ENCODE measurements at places on chromosomes 7 and 10.
A peak's percentile ranks its signal among the peaks of the same experiment; 100 is the strongest.

- DNase-seq, result no peak
Measured at GRCh38 chr10:106296750-106297392, 867.6 kb downstream of the SORCS1 start.

- DNase-seq, result no peak
Measured at GRCh38 chr7:1693991-1694524, 24.0 kb downstream of the ELFN1 start.

GRCh38 chr7:51009716-51010496 is 227.2 kb upstream of the GRB10 start:
- no peak for DNase-seq

GRCh38 chr7:29518616-29519015 is 45.0 kb upstream of the PRR15 start:
- no peak for DNase-seq

DNA sequence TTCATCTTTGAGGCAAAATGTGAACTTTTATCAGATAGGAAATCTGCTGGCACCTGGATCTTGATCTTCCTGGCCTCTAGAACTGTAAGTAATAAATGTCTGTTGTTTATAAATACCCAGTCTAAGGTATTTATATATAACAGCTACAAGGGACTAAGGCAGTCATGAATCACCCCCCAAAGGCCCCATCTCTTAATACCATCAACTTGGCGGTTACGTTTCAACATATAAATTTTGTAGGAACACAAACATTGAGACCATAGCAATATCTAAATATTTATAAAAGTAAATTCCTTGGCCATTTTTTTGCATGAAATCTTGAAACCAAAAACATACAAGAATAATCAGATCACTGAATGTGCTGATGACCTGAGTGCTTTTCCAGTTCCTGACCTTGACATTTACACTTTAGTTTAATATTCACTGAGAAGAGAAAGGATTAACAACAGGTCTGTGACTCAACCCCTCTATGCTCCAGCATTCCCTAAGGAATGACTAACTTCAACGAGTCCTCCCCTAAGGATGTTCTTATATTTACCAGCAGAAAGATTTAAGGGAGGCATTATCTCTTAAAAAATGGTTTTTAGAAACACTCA is 1438.5 kb upstream of the CELF2 start:
- DNase-seq, result no peak

GRCh38 chr7:139035586-139036353 is at the start of gene ZC3HAV1L:
Gene ZC3HAV1L (minus strand): TSS chr7:139036042. CDS start chr7:139036017, 25 bp downstream.
- DNase-seq, result peak; percentile 60

DNA sequence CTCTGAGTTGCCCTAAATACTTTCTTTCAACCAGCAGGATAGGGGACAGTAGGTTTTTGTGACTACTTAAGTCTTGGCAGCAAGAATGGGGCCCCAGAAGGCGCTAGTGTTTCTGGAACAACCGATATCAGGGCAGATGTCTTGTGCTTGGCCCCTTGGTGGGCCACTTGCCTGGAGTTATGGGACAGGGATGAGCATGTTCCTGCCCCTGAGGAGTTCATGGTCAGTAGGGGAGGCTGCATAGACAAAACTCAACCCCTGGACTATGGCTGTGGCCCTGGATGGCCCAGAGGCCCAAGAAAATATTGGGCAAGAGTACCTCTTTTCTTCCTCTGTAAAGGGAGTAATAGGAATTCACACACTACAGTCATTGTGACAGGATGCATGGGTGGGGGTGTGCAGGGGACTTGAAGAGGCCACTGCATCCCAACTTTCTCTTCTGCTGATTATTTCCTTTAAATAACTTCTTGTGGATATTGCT is 57.7 kb upstream of the IGFBP3 start:
- peak; percentile 34 for DNase-seq

DNA sequence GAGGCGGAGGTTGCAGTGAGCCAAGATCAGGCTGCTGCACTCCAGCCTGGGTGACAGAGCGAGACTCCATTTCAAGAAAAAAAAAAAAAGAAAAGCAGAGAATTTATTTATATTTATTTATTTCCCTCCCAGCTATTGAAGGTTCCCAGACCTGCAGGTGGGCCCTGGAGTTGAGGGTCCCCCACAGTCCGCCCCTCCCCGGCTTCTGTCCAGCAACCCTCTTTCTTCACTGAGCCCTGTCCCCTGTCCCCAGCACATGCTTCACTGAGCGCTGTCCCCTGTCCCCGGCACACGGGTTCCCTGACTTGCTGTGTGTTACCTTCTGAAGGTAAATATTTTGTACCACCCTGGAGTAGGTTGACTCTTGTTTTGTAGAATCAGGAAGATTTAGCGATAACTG is 301.7 kb upstream of the PITRM1 start:
- no peak for DNase-seq

DNA sequence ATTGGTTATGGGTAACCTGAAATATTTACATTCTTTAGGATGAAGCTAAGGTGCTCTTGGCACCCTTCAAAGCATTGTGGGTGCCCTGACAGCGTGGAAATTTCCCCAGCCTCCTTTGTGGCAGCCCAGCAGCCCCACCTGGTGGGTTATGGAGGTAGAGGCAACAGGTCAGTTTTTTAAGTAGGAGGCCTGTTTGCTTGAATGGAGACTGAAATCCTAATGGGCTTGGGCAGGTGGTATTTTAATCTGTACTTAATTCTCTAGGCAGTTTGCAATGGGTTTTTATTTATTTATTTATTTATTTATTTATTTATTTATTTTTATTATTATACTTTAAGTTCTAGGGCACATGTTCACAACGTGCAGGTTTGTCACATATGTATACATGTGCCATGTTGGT is 139.4 kb downstream of the EPC1 start:
- DNase-seq, result peak; percentile 37

- no peak for DNase-seq
Measured at GRCh38 chr7:16670021-16670420, 24.0 kb downstream of the BZW2 start.

DNA sequence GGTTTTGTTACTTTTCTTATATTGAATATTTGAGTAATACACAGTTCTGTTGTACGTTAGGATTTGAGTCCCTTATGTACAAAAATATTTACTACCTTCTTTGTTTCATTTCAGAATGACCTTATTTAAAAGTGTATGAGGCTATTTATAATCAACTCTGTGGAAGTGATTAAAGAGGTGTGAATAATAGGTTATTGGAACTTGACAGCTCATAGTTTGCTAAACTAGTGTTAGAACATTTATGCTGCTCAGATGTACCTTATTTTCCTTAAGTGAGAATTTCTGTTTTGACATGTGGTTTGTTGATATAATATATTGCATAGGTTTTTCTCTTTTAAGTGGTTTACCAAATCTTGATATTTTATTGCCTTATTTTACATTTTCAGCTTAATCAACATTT is 105.5 kb downstream of the ZEB1 start:
- DNase-seq, result no peak

DNA sequence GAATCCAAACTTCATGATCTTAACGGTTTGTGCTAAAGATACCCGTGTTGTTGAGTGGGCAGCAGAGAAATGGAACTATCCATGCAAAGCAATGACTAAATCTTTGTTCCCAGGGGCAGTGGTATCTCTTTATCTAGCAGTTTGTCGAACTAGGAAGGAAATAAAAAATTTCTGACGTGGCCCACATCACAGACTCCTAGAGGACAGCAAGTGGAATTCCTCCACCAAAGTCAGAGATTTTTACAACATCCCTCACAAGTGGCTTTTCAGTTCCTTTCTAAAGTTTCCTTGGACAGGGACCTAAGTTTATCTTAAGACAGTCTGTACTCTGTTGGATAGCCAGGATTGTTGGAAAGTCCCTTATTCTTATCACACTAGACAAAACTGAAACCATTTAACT is 136.0 kb downstream of the RAPGEF5 start:
- DNase-seq, result no peak

GRCh38 chr10:45495438-45496152 is 121.6 kb downstream of the ALOX5 start:
- peak; percentile 9 for DNase-seq
